CD8-positive, alpha-beta memory T cell (primary cell): ENCODE measurements at places on chromosomes 3 and 15.

- DNase-seq, result peak; percentile 63
Measured at GRCh38 chr15:52208306-52208946, 17.2 kb upstream of the GNB5 start.

- peak; percentile 22 for DNase-seq
Measured at GRCh38 chr3:59450946-59451763, 401.3 kb upstream of the CFAP20DC start.

DNA sequence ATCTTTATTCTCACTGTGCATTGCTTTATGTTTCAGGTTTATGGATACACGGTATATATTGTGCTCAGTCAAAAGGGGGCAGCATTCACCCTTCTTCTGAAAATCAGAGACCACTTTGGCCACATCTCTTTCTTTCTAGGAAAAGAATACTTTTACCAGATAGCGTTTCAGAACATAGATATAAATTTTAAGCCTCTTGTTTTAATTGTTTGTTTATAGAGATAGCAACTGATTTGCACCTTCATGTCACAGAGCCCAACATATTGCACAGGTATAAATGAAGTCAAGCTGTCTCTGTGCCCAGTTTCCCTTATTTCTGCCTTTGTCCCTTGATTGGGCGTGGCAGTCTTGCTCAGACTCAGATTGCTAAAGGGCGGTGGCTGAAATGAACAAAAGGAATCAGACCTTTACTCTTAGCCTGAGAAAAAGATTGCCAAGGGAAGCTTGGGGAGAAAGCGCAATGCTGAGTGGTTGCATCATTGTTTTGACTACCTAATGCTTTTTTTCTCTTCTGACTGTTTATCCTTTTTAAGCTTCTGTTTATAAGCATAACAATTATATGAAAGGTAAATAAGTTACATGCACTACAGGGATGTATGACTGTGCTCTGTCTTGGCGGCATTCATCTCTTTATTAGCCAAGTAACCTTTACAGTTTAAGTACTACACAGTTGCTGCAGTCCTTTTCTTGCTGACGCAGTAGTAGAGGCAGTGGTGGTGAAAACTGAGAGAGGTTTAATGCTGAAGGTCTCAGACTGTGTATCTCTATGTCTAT is 70.8 kb upstream of the ZBTB20 start:
- no peak for DNase-seq

- DNase-seq, result no peak
Measured at GRCh38 chr3:125375950-125376679, 990 bp upstream of the ZNF148 start.
